ENCODE measurements at places on chromosomes 5 and 9. TPM values are rescaled to one million over a fixed set of nuclear protein-coding genes. Genes with fewer than 3 reads are reported as not detected.

- no peaks in the 10 kb centered on the region for H3K4me1 ChIP-seq
- DNase-seq = no peak
- H3K36me3 ChIP-seq = no peaks in the 10 kb centered on the region
- H3K27ac ChIP-seq = no peak overlapping the region
- H3K4me3 ChIP-seq = no peak overlapping the region
Observed at GRCh38 chr9:69299826-69300225, 25.2 kb upstream of the ENTREP1 start.

DNA sequence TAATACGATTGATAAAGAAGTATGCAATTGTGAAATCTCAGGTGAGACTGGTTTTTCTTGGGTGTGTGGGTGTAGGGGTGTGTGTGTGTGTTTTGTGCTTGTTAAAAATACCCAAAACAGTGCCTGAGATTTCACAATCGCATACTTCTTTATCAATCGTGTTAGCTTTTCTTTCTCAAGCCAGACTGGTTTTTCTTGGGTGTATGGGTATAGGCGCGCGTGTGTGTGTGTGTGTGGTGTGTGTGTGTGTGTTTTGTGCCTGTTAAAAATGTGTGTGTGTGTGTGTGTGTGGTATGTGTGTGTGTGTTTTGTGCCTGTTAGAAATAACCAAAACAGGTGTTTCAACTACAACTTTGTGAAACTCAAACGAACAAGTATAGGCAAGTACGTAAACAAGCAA, 53.7 kb downstream of the CERT1 start:
- no peak for DNase-seq
- H3K4me3 ChIP-seq = no peak overlapping the region
- H3K27ac ChIP-seq = no peak overlapping the region
- no peaks in the 10 kb centered on the region for H3K4me1 ChIP-seq

DNA sequence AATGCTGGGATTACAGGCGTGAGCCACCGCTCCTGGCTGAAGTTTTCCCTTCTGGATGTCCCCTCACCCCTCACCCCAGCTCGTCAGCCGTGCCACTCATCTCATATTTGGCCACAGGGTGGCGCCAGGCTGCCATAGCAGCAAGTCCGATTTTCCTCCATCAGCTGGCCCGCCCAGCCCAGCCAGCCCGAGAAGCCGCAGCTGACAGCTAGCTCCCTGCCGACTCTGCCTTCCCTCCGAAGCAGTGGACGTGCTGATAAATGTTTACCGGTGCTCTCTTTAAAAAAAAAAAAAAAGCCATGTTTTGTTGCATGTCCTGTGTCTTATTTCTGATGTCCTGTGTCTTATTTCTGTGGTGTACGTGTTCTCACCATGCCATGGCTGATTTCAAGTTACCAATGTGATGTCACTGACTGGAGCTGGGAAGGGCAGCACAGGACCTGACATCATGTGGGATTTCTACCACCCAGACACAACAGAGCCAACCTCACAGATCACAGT, 58.3 kb downstream of the PFDN1 start:
- no peak overlapping the region for H3K27ac ChIP-seq
- H3K36me3 ChIP-seq = no peaks in the 10 kb centered on the region
- peaks cover 6% of the 10 kb centered on the region for H3K4me1 ChIP-seq

DNA sequence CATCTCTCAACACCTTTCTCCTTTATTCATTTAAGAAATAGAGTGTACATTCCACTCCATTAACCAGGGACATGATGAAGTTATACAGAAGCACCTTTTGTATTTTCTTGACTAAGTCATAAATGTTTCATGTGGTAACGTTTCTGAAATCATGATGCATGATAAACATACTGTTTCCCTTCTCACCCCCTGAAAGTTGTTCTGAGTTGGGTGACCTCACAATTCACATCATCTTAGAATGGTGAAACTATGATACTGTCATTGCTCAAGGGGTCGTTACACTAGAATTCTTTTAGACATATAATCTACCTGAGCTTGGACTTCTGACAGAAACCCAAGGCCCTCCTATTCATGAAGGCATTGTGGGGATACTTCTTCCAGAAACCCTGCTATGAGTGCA, 37.8 kb upstream of the MIER3 start:
- no peak for DNase-seq
- H3K4me3 ChIP-seq = no peak overlapping the region
- no peaks in the 10 kb centered on the region for H3K36me3 ChIP-seq
- H3K27me3 ChIP-seq = no peaks in the 10 kb centered on the region
- no peak overlapping the region for H3K27ac ChIP-seq
- no peaks in the 10 kb centered on the region for H3K4me1 ChIP-seq

DNA sequence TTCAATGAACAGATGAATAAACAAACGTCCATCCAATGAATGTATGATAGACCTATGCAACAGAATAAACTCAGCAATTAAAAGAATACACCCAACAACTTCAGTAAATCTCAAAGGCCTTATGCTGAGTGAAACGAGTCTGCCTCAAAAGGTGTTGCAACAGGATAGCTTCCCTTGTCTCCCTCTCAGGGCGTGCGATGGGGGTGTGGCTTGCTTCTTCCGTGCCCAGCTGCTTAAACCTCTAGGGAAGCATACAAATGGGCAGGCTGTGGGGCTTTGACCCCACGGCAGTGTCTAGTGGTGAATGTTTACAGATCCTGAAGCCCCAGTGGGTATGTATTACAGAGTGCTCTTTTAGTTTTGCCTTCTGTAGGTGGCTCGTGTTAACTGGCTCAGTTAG, 87.0 kb upstream of the CCL21 start:
- H3K27me3 ChIP-seq = no peaks in the 10 kb centered on the region
- H3K36me3 ChIP-seq = no peaks in the 10 kb centered on the region
- H3K4me3 ChIP-seq = no peak overlapping the region
- no peak overlapping the region for H3K27ac ChIP-seq
- no peaks in the 10 kb centered on the region for H3K4me1 ChIP-seq

- no peak overlapping the region for H3K27ac ChIP-seq
- no peaks in the 10 kb centered on the region for H3K36me3 ChIP-seq
- no peak overlapping the region for H3K4me3 ChIP-seq
- H3K27me3 ChIP-seq = no peaks in the 10 kb centered on the region
Observed at GRCh38 chr9:27499451-27499850, 24.6 kb upstream of the IFNK start.

- H3K27me3 ChIP-seq = no peaks in the 10 kb centered on the region
- no peaks in the 10 kb centered on the region for H3K4me1 ChIP-seq
- no peak overlapping the region for H3K4me3 ChIP-seq
- no peaks in the 10 kb centered on the region for H3K36me3 ChIP-seq
Observed at GRCh38 chr5:16428359-16428758, 37.2 kb downstream of the ZNF622 start.

GRCh38 chr5:35342664-35343063, 112.4 kb upstream of the PRLR start:
- H3K4me1 ChIP-seq = no peaks in the 10 kb centered on the region
- no peaks in the 10 kb centered on the region for H3K36me3 ChIP-seq
- no peak overlapping the region for H3K27ac ChIP-seq
- DNase-seq = no peak
- H3K4me3 ChIP-seq = no peak overlapping the region
- no peaks in the 10 kb centered on the region for H3K27me3 ChIP-seq

DNA sequence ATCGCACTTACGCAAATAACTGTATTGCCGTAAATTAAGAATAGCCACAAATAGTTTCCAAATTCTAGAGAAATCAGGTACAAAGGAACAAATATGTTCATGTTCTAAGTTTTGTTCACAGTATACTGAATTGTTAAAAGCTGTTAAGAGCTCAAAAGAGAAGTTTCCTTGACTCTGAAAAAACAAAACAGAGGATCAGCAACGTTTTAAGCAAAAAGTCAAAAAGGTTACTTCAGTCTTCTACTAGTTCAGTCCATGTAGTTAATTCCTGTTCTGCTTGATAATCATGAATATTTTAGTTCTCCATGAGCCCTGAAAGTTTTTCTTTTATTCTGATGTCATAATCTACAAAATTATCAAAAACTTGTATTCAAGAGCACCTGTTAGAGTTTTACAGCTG, 128.6 kb upstream of the MAST4 start:
- no peaks in the 10 kb centered on the region for H3K27me3 ChIP-seq
- H3K36me3 ChIP-seq = no peaks in the 10 kb centered on the region
- H3K4me3 ChIP-seq = no peak overlapping the region
- H3K4me1 ChIP-seq = no peaks in the 10 kb centered on the region

DNA sequence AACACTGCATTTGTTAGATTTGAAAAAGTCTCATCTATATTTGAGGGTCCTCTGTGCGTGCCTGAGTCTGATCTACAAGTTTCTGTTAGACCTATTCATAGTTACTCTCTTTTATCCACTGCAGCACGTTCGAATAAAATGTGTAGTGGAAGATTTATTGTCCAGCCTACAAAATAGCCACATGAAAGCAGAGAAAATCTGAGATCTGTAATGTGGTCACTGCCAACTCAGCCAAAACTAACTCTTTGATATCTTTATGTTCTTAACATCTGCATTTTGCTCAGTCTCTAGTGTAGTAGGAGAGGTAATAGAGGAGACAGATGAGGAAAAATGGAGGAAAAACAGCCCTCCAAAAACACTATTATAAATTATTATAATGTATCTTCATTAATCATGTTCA, 354.0 kb downstream of the NPR3 start:
- no peaks in the 10 kb centered on the region for H3K27me3 ChIP-seq
- no peak overlapping the region for H3K4me3 ChIP-seq
- no peaks in the 10 kb centered on the region for H3K4me1 ChIP-seq
- no peak for DNase-seq

- H3K27ac ChIP-seq = peak within 1 kb of the TSS; percentile 92
- no peaks in the 10 kb centered on the region for H3K27me3 ChIP-seq
- H3K36me3 ChIP-seq = no peaks in the 10 kb centered on the region
- H3K4me1 ChIP-seq = no peaks in the 10 kb centered on the region
Observed at GRCh38 chr5:172454358-172455086, at the start of gene SH3PXD2B. TSS of gene SH3PXD2B (minus strand) at chr5:172454525. CDS start at chr5:172454352, 173 bp downstream.

DNA sequence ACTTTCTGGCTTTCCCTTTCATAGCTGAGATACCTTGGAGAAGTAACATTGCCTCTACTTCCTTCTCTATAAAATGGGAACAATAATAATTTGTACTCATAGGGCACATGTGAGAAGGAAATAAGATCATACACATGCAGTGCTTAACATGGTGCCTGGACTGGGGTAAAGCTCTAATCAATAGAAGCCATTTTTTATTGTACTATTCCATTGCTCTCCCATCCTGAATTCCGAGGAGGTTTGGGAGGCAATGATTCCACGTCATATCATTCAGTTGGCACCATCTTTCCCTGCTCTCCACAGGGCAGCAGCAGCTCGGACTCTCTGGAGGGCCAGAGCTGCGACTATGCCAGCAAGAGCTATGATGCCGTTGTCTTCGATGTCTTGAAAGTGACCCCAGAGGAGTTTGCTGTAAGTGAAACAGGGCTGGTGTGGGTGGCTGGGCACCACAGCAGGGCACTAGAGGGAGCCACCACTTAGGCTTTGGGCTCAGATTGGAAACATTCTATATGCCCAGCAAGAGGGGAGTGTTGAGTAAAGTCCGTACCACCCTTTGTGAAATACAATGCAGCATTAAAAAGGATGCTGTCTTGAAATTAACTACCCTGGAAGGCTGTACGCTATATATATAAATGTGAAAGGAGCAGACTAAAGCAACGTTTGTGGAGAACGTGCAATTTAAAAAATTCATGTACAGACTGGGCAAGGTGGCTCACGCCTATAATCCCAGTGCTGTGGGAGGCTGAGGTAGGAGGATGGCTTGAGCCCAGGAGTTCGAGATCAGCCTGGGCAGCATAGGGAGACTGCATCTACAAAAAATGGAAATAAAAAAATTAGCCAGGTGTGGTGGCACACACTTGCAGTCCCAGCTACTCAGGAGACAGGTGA, 51.2 kb downstream of the RALGPS1 start:
- no peaks in the 10 kb centered on the region for H3K36me3 ChIP-seq
- no peaks in the 10 kb centered on the region for H3K27me3 ChIP-seq
- no peak overlapping the region for H3K27ac ChIP-seq
- no peak for DNase-seq
- no peaks in the 10 kb centered on the region for H3K4me1 ChIP-seq

The PCDHB16 gene
- total RNA-seq = 6.3 TPM

The PCDHAC2 gene
- 2.1 TPM for total RNA-seq

The SV2C gene
- total RNA-seq = 1.3 TPM

The CCNO gene
- 3.2 TPM for total RNA-seq

The PCAT7 gene
- total RNA-seq = under 0.01 TPM

The DRD1 gene
- total RNA-seq = under 0.01 TPM

The GNE gene
- 38.2 TPM for total RNA-seq

The PCSK1 gene
- total RNA-seq = 5.6 TPM

The PHF24 gene
- total RNA-seq = 1.1 TPM

The SAXO1 gene
- total RNA-seq = not detected

The FBXO10 gene
- 5.1 TPM for total RNA-seq

Measured in breast epithelium (tissue), 4 donors.